ENCODE measurements at places on chromosomes 7 and 10.

DNA sequence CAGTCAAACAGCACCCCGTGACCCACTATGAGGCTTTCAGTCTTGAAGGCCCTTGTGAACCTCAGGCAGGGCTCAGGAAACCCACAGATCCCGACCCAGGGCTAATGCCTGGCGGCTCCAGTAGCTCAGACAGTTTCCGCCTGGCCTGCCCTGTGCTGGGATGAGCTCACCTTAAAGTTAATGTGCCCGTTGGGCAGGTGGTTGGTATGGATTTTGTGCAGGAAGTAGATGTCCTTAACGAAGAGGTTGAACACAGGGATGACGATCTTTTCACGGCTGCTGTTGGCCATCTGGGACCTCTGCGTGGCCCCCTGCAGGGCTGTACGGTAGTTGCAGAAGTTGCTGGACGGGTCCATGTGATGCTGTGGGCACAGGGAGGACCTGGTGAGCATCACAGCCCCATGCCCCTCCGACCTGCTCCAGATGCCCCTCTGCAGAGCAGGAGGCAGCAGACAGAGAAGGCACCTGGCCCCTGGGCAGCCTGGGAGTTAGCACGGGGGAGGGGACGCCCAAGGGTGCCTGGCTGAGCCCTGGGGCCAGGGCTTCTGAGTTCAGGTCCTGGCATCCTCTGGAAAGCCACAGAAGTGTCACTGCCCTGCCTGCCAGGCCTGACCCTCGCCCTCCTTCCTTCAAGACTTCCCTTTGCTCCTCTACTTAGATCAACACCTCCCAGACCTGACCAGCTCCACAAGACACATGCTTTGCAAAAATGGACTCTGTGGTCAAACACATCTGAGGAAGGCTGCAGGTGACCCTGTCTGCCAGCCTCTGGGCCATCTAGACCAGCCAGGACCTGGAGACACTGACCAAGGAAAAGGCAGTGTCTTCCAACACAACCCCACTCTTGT, 59.8 kb downstream of the CSGALNACT2 start:
- DNase-seq: no peak

- DNase-seq: no peak
These were observed 37.8 kb downstream of the AOAH start for GRCh38 chr7:36686499-36686898.

DNA sequence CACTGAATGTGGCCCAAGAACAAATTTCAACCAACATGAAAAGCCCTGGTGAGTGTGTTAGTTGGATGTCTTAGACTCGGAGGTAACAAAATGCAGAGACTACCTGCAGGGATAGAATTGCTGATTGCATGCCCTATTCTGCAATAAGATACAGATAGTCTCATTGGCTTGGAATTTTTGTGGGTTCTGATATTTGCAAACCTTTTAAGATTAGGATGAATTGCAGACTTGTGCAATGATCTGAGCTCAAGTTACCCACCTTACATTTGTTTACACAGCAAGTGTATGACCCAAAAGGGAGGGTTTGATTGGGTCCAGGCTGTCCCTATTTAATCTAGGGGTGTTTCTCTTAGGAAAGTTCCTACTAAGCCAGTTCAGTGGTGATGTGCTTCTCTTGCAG, 45.4 kb downstream of the GPR37 start:
- DNase-seq: no peak

GRCh38 chr7:40580776-40581175, 446.0 kb downstream of the SUGCT start:
- DNase-seq: no peak
